ENCODE measurements at places on chromosomes 13 and 19. TPM values are rescaled to one million over a fixed set of nuclear protein-coding genes. Genes with fewer than 3 reads are reported as not detected.
A peak's percentile ranks its signal among the peaks of the same experiment; 100 is the strongest.

GRCh38 chr19:55084416-55084815 is 8.7 kb downstream of the EPS8L1 start:
- no peak for DNase-seq

Gene STARD13
- total RNA-seq = 59.2 TPM

GRCh38 chr13:72694314-72694713 is 33.1 kb downstream of the MZT1 start:
- DNase-seq = no peak

DNA sequence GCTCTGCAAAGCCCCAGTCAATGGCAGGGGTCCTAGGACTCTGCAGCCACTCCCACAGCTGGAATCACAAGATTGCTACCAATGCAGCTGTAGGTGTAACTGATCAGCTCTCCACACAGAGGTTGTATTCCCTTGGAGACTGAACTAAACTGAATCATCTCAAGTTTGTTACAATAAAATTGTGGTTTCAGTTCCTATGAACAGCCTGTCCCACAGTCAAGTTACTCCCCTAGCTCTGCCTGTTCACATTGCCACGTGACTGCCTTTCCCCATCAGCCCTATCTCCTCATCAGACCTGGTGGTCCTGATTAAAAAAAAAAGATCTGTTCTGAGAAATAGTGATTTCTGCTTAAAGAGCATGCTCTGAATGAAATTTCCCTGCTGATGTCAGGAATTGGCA is 287.9 kb upstream of the NBEA start:
- DNase-seq = no peak

Gene UQCRFS1
- 36.7 TPM for total RNA-seq

Gene EDNRB
- total RNA-seq = 144 TPM

GRCh38 chr19:38849147-38849859 is 483 bp downstream of the HNRNPL start:
- peak; percentile 99 for DNase-seq

GRCh38 chr13:23642110-23642509 is 71.9 kb downstream of the TNFRSF19 start:
- DNase-seq = no peak

- DNase-seq = no peak
These were observed 14.4 kb upstream of the GARIN5A start for GRCh38 chr19:50490991-50491472.

Gene TNFAIP8L1
- 6.9 TPM for total RNA-seq

DNA sequence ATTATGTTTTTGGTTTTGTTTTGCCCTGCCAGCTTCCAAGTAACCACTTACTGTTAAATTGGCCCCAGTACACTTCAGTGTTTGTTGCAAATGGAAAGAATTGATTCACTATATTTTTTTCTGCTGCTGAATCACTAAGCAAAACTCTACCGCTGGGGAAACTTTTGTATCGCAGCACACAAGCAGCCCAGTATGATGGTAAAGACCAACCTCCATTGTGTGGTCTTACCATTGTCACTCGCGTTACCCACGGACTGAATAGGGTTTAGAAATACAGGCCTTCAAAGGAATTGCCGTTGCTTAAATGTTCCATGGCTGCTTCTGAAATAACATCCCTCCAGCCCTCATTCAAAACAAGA is 7.9 kb downstream of the SPATA13 start:
- DNase-seq = no peak

DNA sequence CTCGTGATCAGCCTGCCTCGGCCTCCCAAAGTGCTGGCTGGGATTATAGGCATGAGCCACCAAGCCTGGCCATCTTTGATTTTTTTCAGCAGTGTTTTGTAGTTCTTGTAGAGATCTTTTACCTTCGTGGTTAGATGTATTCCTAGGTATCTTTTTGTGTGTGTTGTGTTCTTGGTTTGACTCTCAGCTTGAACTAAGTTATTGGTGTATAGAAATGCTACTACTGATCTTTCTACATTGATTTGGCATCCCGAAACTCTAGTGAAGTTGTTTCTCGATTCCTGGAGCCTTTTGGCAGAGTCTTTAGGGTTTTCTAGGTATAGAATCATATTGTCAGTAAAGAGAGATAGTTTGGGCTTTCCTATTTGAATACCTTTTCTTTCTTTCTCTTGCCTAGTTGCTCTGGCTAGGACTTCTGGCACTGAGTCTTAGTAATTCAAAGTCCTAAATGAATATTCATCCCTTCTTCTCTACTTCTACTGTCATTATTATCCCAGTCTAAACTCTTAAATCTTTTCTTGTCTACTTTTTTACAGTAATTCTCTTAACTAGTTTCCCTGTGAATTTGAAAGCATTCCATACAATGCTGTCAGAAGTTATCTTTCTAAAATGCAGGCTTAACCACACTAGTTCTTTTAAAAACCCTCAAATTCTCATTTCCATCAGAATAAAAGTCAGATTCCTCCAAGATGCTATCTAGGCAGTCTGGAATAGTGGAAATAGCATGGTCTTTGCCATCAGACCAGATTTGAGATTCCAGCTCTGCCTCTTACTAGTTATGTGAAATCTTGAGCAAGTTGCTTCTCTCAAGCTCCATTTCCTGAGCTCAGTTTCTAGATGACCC is 7.0 kb downstream of the GPR18 start:
- DNase-seq = no peak

Gene FFAR2
- 2.4 TPM for total RNA-seq

- no peak for DNase-seq
These were observed 2.9 kb upstream of the CD70 start for GRCh38 chr19:6593651-6594416.

Gene NPAS1
- total RNA-seq = not detected

GRCh38 chr13:114315074-114315785 is 927 bp downstream of the CHAMP1 start:
- DNase-seq = no peak

DNA sequence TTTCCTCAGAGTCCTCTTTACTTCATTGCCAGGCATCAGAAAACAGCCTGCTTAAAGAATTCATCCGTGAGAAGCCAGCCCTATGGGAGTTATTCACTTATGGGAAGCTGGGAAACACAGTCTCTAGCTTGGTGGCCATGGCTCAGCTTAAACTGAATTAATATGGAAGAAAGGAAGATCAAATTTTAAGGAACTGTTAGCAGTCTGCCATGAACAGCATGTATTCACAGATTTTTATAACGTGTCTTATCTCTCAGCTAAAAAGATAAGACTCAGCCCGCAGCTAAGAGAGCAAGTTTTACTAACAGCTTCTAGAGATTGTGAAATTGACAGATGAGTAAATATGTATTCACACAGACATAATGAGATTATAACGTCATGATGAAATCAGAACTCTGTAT is 253.7 kb upstream of the RXFP2 start:
- DNase-seq = no peak

Gene C5AR2
- 13.9 TPM for total RNA-seq

DNA sequence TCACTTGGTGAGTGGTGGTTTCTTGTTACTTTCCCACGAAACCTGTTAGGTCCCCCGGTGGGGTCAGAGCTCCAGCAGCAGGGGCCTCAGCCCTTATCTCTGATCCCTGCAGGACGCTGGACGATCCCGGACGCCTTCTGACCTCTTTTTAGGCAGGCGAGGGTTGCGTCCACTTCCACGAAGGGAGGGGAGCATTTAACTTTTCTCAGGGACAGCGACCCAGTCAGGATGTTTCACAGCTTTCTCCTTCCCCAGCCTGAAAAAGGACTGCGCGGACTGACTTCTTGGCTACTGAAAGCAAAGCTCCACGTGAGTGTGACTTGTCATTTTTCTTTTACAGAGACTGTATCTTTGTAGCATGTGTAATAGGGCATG is 692 bp downstream of the ZNF234 start:
- no peak for DNase-seq

- no peak for DNase-seq
These were observed 20.8 kb upstream of the ZNF429 start for GRCh38 chr19:21484631-21485030.

DNA sequence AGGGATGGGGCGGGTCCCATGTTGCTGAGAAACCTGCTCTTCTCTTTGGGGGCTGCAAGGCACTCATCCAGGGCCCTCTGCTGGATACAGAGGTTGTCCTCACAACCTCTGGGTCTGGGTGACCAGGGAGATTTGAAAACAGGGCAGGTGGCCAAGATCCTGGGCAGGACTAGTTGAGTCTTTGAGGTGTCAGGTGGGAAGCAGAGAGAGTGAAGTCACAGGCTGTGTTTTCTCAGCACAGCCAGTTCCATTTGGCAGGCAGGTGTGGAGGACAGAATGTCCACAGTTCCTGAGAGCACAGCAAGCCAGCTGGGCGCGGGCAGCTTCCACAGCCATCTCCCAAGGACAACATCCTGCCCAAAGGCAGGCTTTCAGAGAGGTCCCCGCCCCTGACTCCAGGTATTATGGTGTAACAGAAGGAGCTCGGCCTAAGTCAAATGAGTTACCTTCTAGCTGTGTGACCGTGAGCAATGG is 118.8 kb downstream of the NUFIP1 start:
- no peak for DNase-seq

GRCh38 chr13:25490236-25490635 is 118.5 kb downstream of the ATP8A2 start:
- no peak for DNase-seq

DNA sequence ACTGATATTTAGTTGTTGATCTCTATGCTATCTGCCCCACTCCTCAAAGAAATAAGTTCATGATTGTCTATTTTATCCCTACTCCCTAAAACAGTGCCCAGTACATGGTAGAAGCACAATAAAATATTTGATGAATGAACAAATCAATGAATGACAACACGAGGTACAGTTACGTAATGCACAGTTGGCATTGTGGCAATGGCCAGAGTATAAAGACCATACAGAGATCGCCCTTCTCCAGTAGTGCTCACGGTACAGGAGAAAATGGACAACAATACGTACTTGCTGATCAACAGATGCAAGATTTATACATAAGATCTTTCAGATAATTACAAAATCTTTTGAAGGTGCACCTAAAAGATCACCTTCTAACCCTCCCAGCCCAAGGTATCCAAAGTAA is 225.4 kb downstream of the KLF12 start:
- DNase-seq = no peak

- no peak for DNase-seq
These were observed 42.4 kb upstream of the ESD start for GRCh38 chr13:46839399-46839798.

Gene ZNF524
- 19.1 TPM for total RNA-seq

GRCh38 chr19:13726323-13726722 is 38.0 kb upstream of the MRI1 start:
- no peak for DNase-seq

Gene CNOT3
- 31.5 TPM for total RNA-seq

- DNase-seq = no peak
These were observed 78.3 kb downstream of the CYSLTR2 start for GRCh38 chr13:48731957-48732569.

DNA sequence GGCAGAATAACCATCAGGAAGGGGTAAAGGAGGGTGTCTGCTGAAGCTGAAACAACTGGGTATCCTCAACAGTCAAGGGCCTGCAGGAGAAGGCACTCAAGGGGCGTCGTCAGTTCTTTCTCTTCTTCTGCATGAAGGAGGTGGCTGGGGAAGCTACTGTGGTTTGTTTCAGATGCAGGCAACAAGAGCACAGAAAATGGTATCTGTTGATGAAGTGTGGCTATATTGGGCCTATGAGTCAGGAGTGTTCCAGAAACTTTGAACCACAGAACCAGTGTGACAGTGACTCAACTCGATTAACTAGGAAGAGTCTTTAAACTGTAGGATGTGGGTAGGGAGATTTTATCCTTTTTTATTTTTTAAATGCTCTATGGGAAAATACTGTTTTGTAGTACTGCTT is 686.3 kb downstream of the FGF9 start:
- no peak for DNase-seq

DNA sequence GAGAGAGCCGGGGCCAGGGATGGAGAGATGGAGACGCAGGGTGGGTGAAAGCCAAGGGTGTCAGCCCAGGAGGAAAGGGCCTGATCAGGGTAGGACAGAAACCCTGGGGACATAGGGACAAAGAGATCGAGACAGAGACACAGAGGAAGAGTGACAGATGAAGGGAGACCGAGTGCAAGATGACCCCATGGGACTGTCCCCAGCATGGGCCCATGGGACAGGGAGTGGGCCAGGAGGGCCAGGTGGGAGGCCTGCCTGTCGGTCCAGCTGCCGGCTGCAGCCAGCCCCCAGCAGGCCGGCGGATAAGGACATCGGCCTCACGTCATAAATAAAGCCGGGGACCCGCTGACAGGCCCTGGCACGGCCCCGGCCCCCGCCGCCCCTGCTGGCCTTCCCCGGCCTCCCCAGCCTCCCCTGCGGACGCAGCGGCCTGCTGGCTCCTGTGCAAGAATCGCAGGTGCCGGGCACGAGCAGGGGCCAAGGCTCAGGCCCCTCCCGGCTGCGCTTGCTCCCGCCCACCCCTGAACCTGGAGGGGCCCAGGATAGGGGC is 6.3 kb downstream of the REX1BD start:
- no peak for DNase-seq

Gene XAB2
- 19.5 TPM for total RNA-seq

GRCh38 chr19:4403005-4403761 is 743 bp downstream of the CHAF1A start:
- no peak for DNase-seq

Gene CYP2A7
- not detected for total RNA-seq

DNA sequence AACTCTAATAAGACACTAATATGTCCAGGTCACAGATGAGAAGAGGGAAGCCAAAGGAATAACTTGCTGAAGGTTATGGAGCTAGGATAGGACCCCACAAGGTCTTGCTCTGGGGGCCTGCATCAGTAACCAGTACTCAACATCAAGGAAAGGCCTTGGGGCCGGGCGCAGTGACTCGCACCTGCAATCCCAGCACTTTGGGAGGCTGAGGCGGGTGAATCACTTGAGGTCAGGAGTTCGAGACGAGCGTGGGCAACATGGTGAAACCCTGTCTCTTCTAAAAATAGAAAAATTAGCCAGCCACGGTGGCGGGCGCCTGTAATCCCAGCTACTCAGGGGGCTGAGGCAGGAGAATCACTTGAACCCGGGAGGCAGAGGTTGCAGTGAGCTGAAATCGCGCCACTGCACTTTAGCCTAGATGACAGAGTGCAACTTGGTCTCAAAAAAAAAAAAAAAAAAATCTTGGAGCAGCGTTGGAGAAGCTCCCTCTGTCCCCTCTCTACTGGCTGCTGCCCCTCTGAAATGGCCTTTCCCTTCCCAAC is 1.8 kb downstream of the LONP1 start:
- DNase-seq = no peak

- no peak for DNase-seq
These were observed 7.5 kb downstream of the RPS9 start for GRCh38 chr19:54207983-54208783.

Gene PSG6
- total RNA-seq = not detected

Gene ZNF304
- 7.4 TPM for total RNA-seq

GRCh38 chr19:33304760-33305647 is 2.7 kb upstream of the CEBPA start:
- DNase-seq = peak; percentile 73

Gene ZNF221
- 4.1 TPM for total RNA-seq

Gene CPB2
- not detected for total RNA-seq

DNA sequence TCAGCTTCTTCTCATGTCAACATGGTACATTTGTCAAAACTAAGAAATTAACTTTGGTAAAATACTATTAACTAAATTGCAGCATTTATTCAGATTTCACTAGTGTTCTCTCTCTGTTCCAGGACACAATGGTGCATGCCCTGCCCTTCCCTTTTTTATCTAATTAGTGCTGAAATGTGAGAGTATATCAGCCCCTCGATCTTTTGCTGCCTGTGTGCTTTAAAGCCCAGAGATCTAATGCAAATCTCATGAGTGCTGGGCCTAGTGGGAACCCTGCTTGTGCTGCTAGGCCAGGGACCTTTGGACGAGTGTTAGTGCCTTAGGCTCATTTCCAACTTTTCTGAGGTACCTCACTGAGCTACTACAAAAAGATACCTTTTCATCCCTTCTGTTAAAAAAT is 221.1 kb upstream of the EDNRB start:
- DNase-seq = no peak

- no peak for DNase-seq
These were observed 521.5 kb upstream of the SPRY2 start for GRCh38 chr13:80862456-80862855.

Gene ZGLP1
- total RNA-seq = 0.55 TPM

All from mesenteric fat pad (tissue), 1 donor.